ENCODE measurements at places on chromosomes 13 and 19.

- no peak for DNase-seq
These were observed 21.7 kb upstream of the SCEL start for GRCh38 chr13:77513719-77514335.

DNA sequence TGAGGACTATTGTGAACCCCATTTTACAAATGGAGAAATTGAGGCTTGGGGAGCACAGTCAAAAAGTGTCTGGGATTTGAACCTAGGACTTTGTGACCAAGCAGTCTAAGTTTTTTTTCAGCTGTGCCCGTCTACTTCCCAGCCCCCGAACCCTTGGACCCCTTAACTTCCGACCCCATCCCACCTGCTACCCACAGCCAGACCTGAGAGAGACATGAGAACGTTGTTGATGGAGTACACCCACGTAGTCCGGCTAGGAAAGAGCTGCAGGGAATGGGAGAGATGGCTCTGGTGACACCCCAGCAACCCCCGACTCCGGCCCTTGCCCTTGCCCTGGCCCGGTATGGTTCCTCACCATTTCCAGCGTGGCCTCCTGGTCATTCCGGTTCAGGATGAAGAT is 18.0 kb downstream of the MAP4K1 start:
- no peak for DNase-seq

GRCh38 chr13:25865391-25865790 is 186.4 kb downstream of the SHISA2 start:
- DNase-seq = no peak

DNA sequence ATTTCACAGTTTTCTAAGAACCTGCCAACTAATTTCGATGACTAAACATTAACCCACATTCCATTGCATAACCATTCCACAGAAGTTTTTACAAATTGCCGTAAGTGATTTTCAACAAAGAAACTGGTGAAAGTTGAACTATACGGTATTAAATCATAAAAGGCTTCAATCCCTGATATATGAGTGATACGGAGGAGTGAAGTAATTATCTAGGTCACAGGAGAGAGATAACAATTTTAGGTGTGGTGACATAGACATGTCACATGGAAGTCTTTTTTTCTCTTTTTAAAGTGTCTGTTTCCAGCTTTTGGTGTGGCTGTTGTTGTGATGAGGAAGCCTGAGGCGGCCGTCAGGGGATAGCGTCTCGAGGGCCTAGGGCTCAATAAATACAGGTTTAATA is 29.4 kb downstream of the TBC1D4 start:
- DNase-seq = no peak

GRCh38 chr13:51760592-51760991 is 43.4 kb downstream of the DHRS12 start:
- no peak for DNase-seq

- DNase-seq = no peak
These were observed 419.3 kb upstream of the NBEA start for GRCh38 chr13:34522808-34523207.

DNA sequence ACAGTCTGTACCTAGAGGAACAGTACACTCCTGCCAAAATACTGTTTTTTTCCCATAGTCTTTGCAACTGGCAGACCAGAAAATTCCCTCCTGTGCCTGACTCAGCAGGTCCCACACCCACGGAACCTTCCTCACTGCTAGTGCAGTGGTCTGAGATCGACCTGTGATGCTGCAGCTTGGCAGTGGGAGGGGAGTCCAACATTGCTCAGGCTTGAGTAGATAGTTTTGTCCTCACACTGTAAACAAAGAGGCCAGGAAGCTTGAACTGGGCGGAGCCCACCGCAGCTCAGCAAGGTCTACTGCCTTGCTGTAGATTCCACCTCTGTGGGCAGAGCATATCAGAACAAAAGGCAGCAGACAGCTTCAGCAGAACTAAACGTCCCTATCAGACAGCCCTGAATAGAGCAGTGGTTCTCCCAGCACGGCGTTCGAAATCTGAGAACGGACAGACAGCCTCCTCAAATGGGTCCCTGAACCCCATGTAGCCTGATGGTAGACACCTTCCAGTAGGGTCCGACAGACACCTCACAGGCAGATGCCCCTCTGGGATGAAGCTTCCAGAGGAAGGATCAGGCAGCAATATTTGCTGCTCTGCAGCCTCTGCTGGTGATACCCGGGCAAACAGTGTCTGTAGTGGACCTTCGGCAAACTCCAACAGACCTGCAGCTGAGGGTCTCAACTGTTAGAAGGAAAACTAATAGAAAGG is 92.7 kb downstream of the SUCLA2 start:
- no peak for DNase-seq

Data from central memory CD4-positive, alpha-beta T cell (primary cell).